ENCODE measurements at places on chromosomes 7 and 10.

DNA sequence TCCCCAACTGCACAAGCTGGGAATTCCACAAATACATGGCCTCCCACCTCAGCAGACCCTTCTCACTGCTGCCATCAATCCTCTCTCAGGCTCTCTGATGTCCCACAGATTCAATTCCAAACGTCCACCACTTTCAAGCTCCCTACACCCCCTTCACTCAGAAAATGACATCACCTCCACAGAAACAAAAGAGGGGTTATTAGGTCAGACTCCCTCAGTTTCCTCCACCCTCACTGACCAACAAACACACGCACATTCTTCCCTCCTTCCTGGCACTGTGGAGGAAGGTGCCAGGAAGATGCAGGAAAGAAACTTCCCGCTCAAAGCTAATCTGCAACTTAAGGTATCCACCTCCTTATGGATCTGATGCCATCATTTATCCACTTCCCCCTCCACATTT lies 18.3 kb downstream of the ZNF438 start:
- no peak for DNase-seq

DNA sequence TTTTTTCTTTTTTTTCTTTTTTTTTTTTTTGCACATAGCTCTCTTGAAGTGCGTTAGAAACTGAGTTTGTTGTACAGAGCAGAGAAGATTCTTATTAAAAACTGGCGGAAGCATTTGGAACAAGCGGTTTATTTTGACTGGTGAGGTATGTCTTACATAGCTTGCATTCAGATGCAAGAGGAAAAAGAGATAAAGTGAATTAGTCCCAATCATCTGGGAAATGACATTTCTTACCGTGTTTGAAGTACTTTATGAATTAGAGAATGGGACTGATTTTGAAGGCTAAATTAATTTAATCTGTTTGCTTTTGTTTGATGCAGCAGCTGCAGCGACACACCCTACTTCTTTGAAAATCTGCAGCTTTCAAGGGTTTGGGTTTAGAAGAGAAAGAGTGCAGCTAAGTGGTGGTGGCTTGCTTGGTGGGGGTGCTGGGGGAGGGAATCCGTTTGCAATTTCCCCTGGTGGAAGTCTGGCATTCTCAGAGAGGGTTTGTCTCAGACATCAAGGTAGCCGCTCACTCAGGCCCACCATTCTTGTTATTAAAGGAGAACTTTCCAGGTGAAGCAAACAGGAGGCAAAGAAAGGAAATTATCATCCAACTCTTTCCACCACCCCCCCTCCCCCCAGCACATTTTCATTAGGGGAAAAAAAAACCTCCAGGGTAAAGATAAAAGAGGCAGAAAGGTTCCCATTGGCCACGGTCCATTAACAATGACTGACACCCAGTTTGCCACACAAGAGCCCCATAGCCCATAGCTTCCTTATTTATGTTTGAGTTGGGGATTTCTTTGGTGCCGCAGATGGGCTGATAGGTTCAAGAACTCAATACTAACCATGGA lies 231.7 kb downstream of the SKIDA1 start:
- no peak for DNase-seq

- DNase-seq: no peak
Measured at GRCh38 chr7:82675396-82675795, 231.8 kb upstream of the CACNA2D1 start.

- no peak for DNase-seq
Measured at GRCh38 chr7:77391230-77391629, 24.9 kb downstream of the GSAP start.

DNA sequence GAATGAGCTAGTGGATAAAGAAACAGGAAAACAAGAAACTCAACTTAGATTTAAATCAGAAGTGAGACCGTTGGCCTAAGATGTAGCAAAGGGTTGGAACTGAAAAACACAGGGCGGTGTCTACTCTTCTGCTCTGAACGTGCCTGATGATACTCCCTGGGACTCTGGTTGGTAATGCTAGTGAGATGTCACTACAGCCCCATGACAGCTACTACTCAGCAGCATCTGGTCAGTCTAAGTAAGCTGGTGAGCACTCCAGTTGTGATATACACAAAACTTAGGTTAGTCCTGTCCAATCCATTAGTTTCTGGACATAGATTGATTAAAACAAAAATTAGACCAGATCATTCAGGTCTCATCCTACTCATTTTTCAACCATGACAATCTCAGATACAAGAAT lies 15.4 kb downstream of the MYPN start:
- DNase-seq: no peak

- DNase-seq: no peak
Measured at GRCh38 chr10:122276611-122277208, 5.6 kb downstream of the BTBD16 start.

GRCh38 chr7:94908323-94909178 lies 1.2 kb downstream of the PPP1R9A start:
- DNase-seq: no peak

GRCh38 chr10:131670341-131670740 lies 230.5 kb upstream of the PPP2R2D start:
- DNase-seq: no peak

DNA sequence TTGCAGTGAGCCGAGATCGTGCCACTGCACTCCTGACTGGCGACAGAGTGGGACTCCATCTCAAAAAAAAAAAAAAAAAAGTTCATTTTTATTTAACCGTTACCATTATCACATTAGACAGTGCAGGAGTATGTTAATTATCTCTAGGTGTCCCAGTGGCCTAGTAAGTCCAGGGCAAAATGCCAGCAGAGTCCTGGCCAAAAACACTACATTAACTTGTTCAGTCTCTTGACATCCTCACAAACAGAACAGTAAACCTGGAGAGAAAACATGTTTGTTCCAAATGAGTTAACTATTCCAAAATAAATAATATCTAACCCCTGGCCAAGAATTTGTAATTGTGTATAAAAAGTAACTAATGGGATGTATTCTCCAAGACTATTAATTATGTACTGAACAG lies 43.2 kb downstream of the PTPRZ1 start:
- no peak for DNase-seq

DNA sequence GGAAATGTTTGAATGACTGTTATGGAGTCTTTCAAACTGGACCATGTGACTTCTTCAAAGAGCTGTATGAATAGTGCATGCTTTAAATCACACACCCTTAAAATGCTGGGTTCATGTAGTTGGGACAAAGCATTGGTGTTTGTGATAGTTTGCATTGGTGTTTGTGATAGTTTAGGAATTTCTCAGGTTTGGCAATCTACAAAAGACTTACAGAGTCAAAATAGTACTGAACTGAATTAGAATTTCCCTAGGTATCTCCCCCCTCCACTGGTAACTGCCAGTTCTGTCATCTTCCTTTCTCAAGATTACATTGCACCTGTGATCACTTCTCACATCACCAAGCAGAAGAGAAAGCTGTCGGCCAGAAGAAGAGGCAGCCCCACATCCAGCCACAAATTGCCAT lies 261.1 kb downstream of the GATA3 start:
- DNase-seq: no peak

GRCh38 chr10:71465551-71466252 lies 69.0 kb downstream of the CDH23 start:
- DNase-seq: no peak

- DNase-seq: no peak
Measured at GRCh38 chr7:85178531-85179298, 8.1 kb downstream of the SEMA3D start.

GRCh38 chr7:74097937-74098614 lies 14.5 kb downstream of the LIMK1 start:
- no peak for DNase-seq

DNA sequence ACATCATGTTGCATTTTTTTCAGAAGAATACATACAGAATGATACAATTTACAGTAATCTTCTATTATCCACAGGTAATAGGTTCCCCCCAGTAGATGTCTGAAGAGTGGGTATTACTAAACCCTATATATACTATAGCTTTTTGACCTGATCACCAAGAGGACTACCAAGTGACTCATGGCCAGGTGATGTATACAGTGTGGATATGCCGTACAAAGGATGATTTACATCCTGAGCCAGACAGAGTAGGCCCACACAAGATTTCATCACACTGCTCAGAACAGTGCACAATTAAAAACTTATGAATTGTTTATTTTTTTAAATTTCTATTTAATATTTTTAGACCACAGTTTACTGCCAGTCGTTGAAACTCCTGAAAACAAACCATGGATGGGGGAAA lies 70.6 kb downstream of the STEAP1B start:
- DNase-seq: no peak

- DNase-seq: no peak
Measured at GRCh38 chr7:22571766-22572165, 71.8 kb upstream of the STEAP1B start.

DNA sequence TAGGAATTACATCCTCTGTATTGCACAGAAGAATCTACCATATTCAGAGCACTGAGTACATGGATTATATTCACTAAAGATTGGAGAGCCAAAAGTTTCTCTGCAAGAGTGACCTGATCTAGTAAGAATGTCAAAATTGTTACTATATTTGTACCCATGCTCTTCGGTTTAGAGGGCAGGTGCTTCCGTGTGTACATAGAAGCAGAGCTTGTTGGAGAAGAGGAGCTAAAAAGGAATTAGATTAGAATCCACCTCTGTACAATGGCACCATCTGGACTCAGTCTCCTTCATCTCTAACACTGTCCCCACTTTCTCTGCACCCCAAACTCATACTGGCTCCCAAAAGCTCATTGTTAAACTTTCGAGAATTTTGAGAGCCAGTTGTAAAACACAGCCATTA lies 8.3 kb downstream of the CALD1 start:
- DNase-seq: no peak

- DNase-seq: peak; percentile 61
Measured at GRCh38 chr7:151088856-151089699, 2.8 kb downstream of the AGAP3 start.

DNA sequence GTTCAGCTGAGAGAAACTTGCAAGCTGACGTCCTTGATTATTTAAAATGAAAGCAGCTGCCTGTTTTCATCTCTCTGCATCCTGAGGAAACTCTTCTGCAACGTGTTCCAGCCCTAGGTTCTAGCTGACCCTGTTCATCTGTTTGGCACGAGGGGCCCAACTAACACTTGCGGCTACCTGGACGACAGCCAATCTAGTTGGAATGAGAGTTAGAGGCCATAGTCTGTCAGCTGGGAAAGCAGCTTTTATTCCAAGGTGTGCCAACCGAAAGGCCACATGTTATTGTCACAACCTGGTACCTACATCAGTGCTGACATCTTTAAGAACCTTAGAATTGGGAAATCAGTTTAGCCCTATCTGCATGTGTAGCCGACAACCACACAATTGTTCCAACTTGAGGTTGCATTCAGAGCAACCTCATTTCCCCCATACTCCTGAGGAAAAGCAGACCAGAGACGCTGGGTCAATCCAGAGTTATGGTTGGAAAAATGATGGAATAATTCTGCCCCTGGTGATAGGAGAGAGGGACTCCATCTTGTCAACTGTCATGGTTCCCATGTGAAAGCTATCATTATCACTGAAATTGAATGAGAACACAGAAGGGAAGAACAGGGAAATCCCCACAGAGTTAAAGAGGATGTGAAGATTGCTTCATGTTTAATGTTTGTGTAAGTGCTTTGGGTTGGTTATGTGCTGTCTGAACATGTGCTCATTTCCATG lies 121.6 kb downstream of the EGFR start:
- no peak for DNase-seq

- peak; percentile 68 for DNase-seq
Measured at GRCh38 chr10:114538181-114538906, 119.7 kb downstream of the ABLIM1 start.

GRCh38 chr10:128007056-128007455 lies 100.2 kb downstream of the PTPRE start:
- no peak for DNase-seq

DNA sequence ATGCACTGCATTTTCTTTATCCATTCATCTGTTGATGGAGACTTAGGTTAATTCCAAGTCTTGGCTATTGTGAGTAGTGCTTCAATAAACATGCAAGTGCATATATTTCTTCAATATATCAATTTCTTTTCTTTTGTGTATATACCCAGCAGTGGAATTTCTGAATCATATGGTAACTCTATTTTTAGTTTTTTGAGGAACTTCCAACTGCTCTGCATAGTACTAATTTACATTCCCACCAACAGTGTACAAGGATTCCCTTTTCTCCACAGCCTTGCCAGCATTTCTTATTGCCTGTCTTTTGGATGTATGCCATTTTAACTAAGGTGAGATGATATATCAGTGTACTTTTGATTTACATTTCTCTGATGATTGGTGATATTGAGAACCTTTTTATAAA lies 145.2 kb downstream of the LYZL1 start:
- no peak for DNase-seq

DNA sequence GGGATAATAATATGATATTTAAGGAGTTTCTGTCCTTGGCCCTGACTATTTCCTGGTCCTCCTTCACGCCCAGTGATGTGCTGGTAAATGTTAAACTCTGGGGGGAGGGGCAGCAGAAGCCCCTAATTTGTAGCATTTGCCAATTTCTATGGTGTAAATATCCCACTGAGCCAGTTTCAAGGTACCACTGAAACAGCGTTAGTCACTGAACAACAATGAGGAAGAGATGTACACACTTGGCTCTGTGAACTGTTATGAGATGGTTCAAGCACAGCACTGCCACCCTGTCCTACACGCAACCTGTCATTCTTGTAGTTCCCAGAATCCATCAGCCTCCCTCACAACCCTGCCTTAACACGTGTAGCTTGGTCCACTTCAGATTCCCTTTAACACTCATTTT lies 39.8 kb downstream of the MET start:
- no peak for DNase-seq

DNA sequence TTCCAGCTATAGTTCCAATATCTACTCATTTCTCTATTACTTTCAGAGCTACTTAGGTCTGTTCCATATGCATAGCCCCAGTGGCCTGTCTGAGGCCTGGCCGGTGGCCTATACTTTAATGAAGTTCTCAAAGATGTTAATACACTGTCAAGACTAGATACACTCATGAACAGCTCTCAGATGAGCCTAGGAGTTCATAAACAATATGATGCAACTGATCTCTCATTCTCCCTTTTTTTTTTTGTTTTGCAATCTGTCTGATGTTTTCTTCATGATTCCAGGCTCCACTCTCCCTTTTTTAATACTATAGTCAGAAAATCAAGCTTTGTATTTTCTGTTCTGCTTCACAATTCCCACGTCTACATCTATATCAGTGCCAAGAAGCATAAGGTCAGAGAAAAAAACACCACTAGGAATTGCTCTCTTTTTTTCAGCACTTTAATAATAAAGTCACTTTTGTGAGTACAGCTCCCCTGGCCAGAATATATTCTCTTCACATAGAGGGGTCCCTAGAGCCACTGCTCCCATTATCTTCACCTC lies 321.0 kb downstream of the C7orf25 start:
- no peak for DNase-seq

- no peak for DNase-seq
Measured at GRCh38 chr10:29748109-29748650, 113.4 kb upstream of the SVIL start.

DNA sequence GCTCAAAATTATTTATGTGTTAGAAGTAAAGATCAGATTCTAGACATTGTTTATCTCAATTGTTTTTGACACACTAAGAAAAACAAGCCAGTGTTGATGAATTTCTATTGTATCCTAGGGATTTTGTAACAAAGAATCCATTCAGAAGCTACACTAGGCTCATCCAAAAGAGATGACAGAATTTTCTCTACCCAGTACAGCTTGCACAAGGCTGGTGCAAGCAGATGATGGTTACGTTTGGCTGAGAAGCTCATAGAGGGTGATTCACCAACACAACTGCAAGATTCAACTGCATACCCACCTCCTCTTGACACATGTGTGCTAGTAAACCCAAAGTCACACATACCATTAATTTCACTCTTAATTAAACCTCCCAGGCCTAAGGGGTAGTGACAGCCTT lies 20.8 kb downstream of the GRM3 start:
- DNase-seq: no peak
